GM23248 (cell line): ENCODE measurements at places on chromosomes 12 and 14. TPM values are rescaled to one million over a fixed set of nuclear protein-coding genes. Genes with fewer than 3 reads are reported as not detected.
A peak's percentile ranks its signal among the peaks of the same experiment; 100 is the strongest.

Gene KTN1
- 116 and 119 TPM in 2 replicates for total RNA-seq

Gene TMEM106C
- 57.5 and 79.8 TPM in 2 replicates for total RNA-seq

- H3K27ac ChIP-seq: no peak overlapping the region
- H3K4me3 ChIP-seq: no peak overlapping the region
- H3K4me1 ChIP-seq: 0 out of 2 replicates have a peak, but pooled peaks cover 4% of the 10 kb centered on the region
- DNase-seq: no peak
Observed at GRCh38 chr12:2115101-2115845, 62.5 kb downstream of the CACNA1C start.

Gene CLEC2A
- total RNA-seq: not detected in 2 replicates

GRCh38 chr14:97359341-97359740 lies 562.2 kb downstream of the VRK1 start:
- no peaks in the 10 kb centered on the region for H3K27me3 ChIP-seq
- no peak overlapping the region for H3K27ac ChIP-seq
- H3K36me3 ChIP-seq: no peaks in the 10 kb centered on the region
- no peaks in the 10 kb centered on the region for H3K4me1 ChIP-seq
- no peak for DNase-seq

- DNase-seq: peak; percentile 40
- H3K27ac ChIP-seq: no peak overlapping the region
- peaks cover 34% of the 10 kb centered on the region for H3K4me1 ChIP-seq
- H3K4me3 ChIP-seq: no peak overlapping the region
Observed at GRCh38 chr12:95605087-95605486, 53.8 kb upstream of the USP44 start.

Gene MYO1H
- not detected in 2 replicates for total RNA-seq

DNA sequence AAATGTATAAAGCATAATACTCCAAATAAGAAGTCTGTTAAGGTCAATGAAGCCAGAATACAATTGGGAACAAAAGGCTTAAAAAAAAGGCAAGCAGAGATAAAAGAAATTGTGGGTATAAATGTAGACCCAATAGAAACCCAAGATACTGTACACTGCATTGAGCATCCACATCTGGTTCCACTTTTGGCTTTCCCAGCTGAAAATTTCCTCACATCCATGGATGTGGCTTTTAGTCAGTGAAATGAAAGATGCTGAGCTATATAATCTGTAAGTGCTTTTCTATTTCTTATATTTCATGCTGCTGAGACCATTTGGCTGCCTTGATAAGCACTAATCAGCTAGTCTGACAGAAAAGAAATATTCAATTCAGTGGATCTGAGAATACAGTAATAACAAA lies 83.5 kb downstream of the PTPRR start:
- H3K27me3 ChIP-seq: no peaks in the 10 kb centered on the region
- peak; percentile 23 for DNase-seq
- peaks cover 20% of the 10 kb centered on the region for H3K4me1 ChIP-seq

GRCh38 chr12:64107776-64108175 lies 114.3 kb downstream of the KICS2 start:
- DNase-seq: no peak
- H3K27me3 ChIP-seq: no peaks in the 10 kb centered on the region
- peaks cover 30% of the 10 kb centered on the region for H3K4me1 ChIP-seq
- H3K36me3 ChIP-seq: peaks cover 48% of the 10 kb centered on the region

DNA sequence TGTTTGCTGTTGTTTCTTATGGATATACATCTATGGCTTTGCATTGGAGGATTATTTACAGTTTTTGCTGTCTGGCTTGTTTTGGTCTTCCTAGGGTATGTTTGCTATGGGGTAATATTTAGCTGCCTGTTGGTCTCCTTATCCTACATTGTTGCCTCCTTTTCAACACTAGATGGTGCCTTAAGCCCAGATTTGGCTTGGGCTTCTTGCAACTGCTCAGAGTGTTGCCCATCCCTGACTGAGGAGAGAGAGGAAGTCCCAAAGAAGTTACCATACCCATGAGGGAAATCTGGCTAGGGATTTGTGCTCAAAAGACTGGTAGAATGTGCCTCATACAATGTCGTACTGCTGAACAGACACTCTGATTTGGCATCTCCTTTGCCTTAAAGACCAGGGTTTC lies 94.6 kb upstream of the MUCL1 start:
- H3K27me3 ChIP-seq: no peaks in the 10 kb centered on the region; the same call in 1 of the 2 replicates
- no peaks in the 10 kb centered on the region for H3K36me3 ChIP-seq
- no peaks in the 10 kb centered on the region for H3K4me1 ChIP-seq
- H3K27ac ChIP-seq: no peak overlapping the region
- peak; percentile 47 for DNase-seq
- H3K4me3 ChIP-seq: no peak overlapping the region

- no peaks in the 10 kb centered on the region for H3K4me1 ChIP-seq
- no peaks in the 10 kb centered on the region for H3K36me3 ChIP-seq
- H3K4me3 ChIP-seq: no peak overlapping the region
- no peaks in the 10 kb centered on the region for H3K27me3 ChIP-seq
- DNase-seq: no peak
- H3K27ac ChIP-seq: no peak overlapping the region
Observed at GRCh38 chr12:76096079-76096646, 11.7 kb upstream of the NAP1L1 start.

Gene EIF5
- 133 and 156 TPM in 2 replicates for total RNA-seq

DNA sequence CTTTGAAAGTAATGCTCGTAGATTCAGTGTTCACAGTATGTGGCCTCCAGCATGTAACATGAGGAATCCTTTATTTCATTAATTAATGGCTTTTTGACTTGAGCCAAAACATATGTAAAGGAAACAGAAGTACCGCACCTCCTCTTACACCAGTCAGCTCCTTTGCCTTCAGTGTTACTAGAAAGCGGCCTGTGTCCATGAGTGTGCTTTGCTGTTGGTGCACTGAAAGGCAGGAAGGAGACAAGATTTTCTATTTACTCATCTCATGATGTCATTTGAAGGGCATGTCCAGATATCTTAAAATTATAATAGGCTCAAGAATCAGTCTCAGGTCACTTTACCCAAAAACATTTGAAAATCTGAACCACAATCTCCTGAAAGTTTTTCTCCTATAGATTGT lies 9.9 kb upstream of the CCT2 start:
- H3K36me3 ChIP-seq: peaks cover 51% of the 10 kb centered on the region
- H3K27ac ChIP-seq: no peak overlapping the region
- peak; percentile 48 for DNase-seq
- no peak overlapping the region for H3K4me3 ChIP-seq

DNA sequence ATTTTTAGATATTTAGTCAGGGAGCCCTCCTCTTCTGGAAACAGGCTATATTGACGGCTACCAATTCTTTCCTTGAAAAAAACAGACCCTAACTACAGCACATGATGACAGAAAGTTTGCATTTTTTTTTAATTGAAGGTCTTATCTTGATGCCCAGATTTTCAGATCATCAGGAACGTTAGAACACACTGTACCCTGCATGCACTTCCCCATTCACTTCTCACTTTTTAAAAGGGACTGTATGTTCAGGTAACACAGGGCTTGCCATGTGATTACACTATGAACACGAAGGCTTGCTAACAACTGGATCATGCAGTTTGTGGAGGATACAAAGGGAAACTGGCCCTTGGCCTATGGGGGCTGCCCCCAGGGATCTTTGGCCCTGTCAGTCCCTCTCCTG lies 92.6 kb downstream of the RPS29 start:
- H3K27me3 ChIP-seq: peaks cover 32% of the 10 kb centered on the region
- no peak overlapping the region for H3K4me3 ChIP-seq
- H3K27ac ChIP-seq: no peak overlapping the region
- H3K36me3 ChIP-seq: no peaks in the 10 kb centered on the region

GRCh38 chr12:47312808-47313426 lies 233.2 kb upstream of the AMIGO2 start:
- H3K27me3 ChIP-seq: no peaks in the 10 kb centered on the region
- H3K4me1 ChIP-seq: 0 out of 2 replicates have a peak, but pooled peaks cover 7% of the 10 kb centered on the region
- no peak overlapping the region for H3K27ac ChIP-seq
- H3K36me3 ChIP-seq: no peaks in the 10 kb centered on the region
- no peak overlapping the region for H3K4me3 ChIP-seq

DNA sequence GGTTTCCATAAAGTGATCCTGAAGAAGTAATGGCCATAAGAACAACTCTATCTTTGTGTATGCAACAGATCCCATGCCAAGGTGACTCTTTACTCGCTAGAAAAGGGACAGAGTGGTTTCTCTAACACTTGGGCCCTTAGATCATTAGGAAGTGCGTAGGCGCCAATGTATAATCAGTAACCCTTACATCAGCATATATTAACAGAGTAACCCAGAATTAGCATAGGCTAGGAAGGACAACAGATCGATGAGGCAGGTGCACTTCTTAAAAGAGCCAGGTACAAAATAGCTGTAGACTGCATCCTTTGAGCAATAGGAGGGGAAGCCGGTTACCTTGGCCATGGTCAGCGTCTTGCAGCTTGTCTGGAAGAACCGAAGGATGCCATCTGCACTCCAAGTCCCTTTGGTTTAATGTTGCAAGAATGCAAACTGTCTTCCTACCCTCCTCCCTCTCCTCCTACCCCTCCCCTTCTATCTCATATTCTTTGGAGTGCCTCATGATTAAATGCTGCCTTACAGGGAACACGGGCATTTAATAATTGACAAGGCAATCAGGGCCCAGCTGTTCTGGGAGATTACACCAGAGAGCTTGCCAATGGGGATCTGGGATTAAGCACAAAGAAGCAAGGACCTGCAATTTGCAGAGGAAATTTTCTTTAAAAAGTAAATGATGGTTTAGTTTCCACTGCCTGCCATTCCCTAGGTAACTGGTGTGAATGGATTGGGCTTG lies 8.0 kb downstream of the GSG1 start:
- no peaks in the 10 kb centered on the region for H3K27me3 ChIP-seq
- 0 out of 2 replicates have a peak overlapping the region, but pooled peaks have one; percentile 67 for H3K27ac ChIP-seq
- H3K36me3 ChIP-seq: no peaks in the 10 kb centered on the region
- H3K4me1 ChIP-seq: peaks cover 64% of the 10 kb centered on the region
- no peak for DNase-seq
- no peak overlapping the region for H3K4me3 ChIP-seq

DNA sequence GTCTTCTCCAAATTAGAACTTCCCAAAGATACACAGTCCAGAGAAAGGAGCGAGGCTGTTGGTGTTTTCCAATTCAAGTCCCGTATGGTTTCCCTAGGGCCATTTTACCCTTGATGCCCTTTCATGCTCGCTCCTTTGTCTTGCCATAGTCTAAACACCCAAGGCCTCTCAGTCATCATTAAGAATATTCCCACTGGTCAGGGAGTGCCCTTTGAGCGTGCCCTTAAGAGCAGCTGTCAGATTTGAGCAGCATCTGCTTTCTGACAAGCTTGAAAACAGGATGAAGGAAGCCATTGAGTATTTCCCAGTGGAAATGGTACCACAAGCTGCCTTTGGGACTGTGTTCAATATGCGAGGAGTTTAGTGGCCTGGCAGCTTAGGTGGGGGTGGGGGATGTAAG lies 10.4 kb upstream of the GALNT16 start:
- no peak overlapping the region for H3K4me3 ChIP-seq
- H3K4me1 ChIP-seq: peaks cover 17% of the 10 kb centered on the region
- no peaks in the 10 kb centered on the region for H3K36me3 ChIP-seq
- no peaks in the 10 kb centered on the region for H3K27me3 ChIP-seq
- H3K27ac ChIP-seq: no peak overlapping the region

Gene OAS2
- 0.54 and 1.0 TPM in 2 replicates for total RNA-seq

DNA sequence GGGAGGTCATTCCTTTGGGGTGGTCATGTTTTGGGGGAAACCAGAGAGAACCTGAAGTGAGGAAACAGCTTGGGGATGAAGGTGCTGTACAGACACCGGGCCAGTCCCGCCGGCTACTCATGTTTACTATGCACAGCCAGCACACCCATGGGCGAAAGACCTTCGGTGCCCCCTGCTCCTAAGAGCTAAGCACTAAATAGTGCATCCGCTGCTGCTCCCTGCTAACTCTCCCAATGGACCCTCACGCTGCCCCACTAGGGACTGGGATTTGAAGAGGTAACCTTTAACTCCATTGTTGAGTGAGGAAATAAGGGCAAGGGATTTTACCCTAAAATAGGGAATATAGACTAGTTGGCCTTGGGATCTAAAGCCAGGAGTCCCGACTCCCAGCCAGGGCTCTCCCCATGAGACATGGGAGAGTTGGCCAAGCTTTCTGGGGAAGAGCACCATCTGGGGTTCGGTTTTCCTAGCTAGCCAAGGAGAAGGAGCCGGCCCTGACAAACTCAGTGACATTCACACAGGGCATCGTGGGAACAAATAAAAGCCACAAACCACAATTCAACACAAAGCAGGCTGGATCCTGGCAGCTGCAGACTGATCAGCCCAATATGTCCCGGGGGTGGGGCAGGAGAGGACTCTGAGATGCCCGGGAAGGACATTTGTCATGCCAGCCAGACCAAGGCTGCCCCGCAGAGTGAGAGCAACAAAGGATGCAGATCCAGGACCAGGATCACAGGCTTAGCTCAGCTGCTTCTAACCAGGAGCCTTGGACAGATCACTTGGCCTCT lies 91.7 kb downstream of the SINHCAF start:
- no peak overlapping the region for H3K4me3 ChIP-seq
- no peak for DNase-seq
- peaks cover 51% of the 10 kb centered on the region for H3K27me3 ChIP-seq
- no peaks in the 10 kb centered on the region for H3K36me3 ChIP-seq
- H3K27ac ChIP-seq: no peak overlapping the region
- no peaks in the 10 kb centered on the region for H3K4me1 ChIP-seq

GRCh38 chr14:105883066-105884005 lies 357.0 kb downstream of the TMEM121 start:
- H3K27me3 ChIP-seq: no peaks in the 10 kb centered on the region
- no peak for DNase-seq
- H3K27ac ChIP-seq: no peak overlapping the region
- H3K36me3 ChIP-seq: no peaks in the 10 kb centered on the region
- H3K4me1 ChIP-seq: no peaks in the 10 kb centered on the region
- H3K4me3 ChIP-seq: no peak overlapping the region

DNA sequence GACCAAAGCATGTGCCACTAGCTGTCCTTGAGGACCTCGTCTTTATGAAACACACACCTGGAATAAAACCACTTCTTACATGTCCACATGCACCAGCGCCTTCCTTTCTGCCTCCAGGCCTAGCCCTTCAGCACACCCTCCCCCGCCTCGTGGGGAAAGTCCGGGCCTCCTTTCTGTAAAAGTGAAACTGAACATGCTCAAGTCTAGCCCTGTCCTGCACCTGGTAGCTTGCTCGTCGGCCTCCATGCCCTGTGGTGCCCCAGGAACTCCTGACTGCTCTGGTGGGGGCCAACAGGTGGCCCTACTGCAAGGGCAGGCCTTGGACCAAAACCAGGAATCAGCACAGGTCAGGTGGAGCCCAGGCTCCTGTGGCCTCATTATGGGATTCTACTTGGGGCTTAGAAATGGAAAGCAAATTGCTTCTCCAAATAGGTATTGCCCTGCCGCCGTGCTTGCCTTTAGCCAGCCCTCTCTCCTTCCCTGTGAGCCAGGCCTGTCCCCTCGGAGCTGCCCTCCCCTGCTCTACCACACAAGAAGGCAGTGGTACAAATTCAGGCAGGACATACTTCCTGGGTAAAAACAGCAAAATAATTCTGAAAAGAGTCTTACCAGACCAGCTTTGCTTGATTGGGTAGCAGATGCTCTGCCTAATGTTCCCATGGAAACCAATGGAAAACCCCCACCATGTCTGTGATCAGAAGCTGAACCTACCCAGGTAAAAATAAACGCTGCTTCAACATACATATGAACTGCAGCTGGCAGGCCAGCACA lies 43.5 kb downstream of the ERH start:
- no peaks in the 10 kb centered on the region for H3K36me3 ChIP-seq
- H3K27ac ChIP-seq: no peak overlapping the region
- no peak overlapping the region for H3K4me3 ChIP-seq
- DNase-seq: no peak
- H3K4me1 ChIP-seq: peaks cover 12% of the 10 kb centered on the region
- H3K27me3 ChIP-seq: no peaks in the 10 kb centered on the region

- H3K4me3 ChIP-seq: no peak overlapping the region
- no peaks in the 10 kb centered on the region for H3K36me3 ChIP-seq
- no peak overlapping the region for H3K27ac ChIP-seq
- H3K27me3 ChIP-seq: no peaks in the 10 kb centered on the region
- DNase-seq: no peak
Observed at GRCh38 chr12:64269161-64269560, 47.1 kb upstream of the KICS2 start.
